ENCODE measurements at places on chromosomes 5 and 9.

GRCh38 chr9:109705515-109705914, 74.5 kb upstream of the PALM2AKAP2 start:
- no peak for DNase-seq

DNA sequence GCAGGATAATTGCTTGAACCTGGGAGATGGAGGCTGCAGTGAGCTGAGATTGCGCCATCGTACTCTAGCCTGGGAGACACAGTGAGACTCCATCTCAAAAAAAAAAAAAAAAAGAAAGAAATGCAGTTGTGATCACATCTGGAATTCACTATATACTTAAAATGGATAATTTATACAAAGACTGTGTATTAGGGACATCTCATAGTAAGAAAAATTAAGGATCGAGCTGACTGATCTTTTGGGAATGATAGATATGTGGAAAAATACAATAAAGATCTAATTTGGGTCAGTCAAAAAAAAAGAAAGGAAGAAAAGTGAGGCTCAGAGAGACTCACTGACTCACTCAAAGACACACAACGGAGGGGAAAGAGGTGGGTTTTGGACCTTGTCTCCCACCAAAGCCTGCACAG, 73.2 kb upstream of the STXBP1 start:
- no peak for DNase-seq

DNA sequence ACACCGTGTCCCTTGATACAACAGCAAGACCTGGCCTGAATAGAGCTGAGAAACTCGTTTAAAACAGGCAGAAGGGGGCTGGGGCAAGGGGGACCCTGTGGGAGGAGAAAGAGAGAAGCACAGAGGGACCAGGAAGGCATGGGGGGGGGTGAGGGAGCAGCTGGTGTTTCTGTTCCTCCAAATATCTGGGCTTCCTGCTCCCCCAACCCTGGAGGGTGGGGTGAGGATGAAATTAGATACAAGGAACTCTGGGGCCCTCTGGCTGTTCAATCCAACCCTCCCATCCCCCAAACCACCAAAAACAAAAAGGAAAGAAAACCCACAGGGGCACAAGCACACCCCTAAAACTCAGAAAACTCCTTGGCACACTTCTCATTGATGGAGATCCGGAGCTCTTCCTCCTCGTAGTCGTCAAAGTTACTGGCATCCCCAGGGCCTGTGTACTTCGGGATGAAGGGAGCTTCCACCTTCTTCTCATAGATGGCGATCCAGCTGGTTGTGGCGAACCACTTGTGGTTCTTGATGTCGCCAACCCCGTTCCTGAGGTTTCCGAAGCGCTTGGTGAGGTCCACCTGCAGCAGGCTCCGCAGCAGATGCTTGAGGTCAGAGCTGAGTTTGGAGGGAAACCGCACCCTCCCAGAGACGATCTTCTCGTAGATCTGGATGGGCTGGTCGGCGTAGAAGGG, 1.1 kb downstream of the PRKACG start:
- DNase-seq, result no peak

- no peak for DNase-seq
These were observed 6.3 kb upstream of the SLC25A48 start for GRCh38 chr5:135827965-135828781.

DNA sequence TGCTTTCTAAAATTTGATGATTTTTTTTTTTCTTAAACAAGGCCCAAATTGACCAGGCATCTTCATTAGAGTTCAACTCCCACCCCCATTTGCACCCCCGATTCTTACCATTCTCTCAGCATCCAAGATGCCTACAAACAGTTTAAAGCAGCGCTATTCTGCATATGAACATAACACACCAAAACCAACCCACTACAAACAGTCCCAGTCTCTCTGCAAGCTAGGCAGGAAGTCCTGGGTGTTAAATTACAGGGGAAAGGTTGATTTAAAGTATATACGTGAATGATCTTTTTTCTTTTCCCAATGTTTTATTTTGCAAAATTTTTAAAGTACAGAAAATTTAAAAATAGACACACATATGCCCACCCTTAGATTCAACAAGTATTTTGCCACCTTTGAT, 127.0 kb downstream of the ADAMTS12 start:
- DNase-seq, result no peak
